Effector memory CD8-positive, alpha-beta T cell (primary cell): ENCODE measurements at places on chromosomes 13 and 19.
A peak's percentile ranks its signal among the peaks of the same experiment; 100 is the strongest.

GRCh38 chr19:12543855-12544254 is 7.4 kb downstream of the ZNF564 start:
- no peak for DNase-seq

GRCh38 chr19:34480971-34481841 is at the start of gene WTIP:
WTIP (plus strand) TSS chr19:34481758; CDS start chr19:34481975, 217 bp downstream.
- no peak for DNase-seq

GRCh38 chr13:105196052-105196451 is 1339.4 kb downstream of the EFNB2 start:
- no peak for DNase-seq

DNA sequence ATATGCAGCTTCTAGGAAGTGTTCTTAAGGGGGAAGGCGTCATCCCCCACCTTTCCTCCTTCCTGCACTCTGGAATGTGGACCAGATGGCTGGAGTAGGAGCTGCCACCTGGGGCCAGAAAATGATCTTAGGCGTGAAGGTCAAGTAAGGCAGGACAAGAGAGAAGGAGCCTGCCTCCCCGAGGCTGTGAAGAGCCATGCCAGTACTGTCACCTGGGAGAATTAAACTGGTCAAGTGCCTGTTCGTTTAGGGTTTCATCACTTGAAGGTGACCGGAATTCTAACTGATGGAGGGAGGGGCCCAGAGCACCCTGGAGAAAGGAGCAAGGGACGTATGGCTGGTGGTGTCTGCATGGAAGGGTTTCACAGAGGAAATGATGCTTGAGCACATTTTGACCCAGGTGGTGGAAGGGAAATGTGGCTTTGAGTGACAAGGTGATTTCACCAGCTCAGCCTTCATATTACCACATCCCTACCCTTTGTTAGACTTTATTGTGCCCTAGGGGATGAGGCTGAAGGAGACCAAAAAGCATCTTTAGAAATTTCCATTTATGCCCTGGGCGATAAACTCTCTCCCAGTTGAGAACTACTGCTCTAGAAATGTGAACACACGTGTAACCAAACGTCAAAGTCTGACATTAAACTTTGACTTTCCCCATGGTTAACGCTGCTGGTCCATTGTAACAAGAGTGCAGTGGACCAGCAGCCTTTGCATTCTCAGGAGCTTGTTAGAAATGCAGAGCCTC is 37.5 kb downstream of the PPP2R1A start:
- DNase-seq = no peak

DNA sequence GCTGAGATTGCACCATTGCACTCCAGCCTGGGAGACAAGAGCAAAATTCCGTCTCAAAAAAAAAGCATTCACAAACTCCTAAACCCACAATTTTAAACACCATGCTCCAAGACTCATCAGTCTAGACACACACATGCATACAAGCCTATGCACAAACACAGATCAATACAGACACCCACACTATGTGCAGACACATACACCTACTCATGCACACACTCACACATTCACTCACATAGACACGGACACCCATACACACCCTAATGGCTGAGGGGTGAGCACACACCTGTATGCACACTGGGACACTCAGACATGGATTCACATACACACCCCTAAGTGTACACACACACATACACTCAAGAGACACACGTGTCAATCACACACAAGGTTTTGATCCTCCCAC is 9.3 kb downstream of the PNMA8B start:
- no peak for DNase-seq

DNA sequence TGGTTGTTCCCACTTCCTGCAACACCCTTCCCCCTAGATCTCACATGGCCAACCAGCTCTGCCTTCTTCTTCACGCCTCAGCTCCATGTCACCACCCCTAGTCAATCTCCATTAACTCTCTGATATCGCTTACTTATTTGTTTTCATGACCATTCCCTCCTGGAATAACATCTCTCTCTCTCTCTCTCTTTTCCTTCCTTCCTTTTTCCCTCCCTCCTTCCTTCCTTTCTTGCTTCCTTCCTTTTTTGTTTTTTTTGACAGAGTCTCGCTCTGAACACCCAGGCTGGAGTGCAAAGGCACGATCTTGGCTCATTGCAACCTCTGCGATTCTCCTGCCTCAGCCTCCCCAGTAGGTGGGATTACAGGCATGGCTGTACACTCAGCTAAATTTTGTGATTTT is 44.9 kb upstream of the ADGRL1 start:
- DNase-seq = no peak

DNA sequence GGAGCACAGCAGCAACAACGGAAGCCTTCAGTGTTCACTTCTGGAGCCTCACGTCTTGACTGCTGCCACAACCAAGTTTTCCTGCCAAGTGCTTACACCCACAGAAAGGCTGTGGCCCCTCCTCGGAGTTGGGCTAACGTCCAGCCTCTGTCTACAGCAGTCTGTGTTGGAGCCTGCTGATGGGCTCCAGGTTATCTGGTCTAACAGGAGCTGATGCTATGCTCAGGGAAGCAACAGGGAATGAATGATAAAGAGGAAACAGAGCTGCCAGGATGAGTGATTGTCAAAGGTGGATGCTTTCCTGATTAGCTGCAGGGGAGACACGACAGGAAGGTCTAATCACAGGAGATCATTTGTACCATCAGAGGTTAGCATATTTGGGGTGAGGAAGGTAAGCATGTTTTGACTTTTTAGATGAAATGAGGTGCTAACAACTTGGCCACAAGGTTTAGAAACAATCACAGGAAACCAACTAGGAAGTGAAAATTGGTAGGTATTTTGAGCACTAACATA is 53.8 kb upstream of the RCBTB2 start:
- no peak for DNase-seq

DNA sequence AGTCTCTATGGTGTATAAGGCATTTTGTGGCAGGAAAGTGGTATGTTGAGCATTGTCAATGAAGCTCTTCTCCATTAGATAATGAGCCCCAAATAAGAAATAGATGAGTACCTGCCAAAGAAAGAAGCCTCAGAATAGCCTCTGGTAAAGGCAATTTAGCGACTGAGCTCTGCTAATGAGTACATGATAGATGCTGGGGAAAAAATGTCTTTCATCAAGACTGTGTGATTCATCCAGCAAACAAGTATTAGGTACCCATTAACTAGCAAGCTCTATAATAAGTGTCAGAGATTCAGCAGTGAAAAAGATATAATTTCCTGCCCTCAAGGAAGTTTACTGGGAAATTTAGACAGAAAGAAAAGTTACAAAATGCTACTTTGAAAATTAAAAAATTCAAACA is 294.6 kb downstream of the ITGBL1 start:
- no peak for DNase-seq

GRCh38 chr19:2302319-2303210 is 5.4 kb downstream of the LINGO3 start:
- no peak for DNase-seq

DNA sequence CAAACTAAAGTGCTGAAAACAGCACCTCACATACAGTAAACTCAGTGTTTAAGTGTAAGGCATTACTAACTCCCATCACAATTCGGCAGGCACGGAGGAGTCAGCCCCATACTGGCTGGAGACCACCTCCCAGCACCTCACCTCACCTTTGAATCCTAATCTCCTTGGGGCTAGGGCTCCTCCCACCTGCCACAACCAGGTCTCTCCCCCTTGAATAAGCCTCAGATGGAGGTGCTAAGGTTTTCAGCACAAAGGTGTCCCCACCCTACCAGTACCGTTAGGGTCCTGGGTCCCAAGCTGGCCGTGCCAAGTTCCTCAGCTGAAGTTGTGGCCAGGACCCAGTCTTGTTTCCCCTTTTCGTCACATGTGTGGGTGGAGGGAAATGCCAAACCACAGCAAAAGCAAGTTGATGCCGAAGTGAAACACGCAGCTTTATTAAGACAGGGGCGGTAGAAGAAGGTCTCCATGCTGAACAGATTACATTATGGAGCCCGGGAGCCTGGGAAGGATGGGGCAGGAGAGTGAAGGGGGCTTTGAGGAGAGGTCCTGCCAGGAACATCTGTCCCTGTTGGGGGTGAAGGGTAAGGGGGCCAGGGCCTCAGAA is at the start of gene IGFLR1:
IGFLR1 (minus strand) TSS at position 332 of the 604 bp plus-strand sequence. CDS start 1,272 bp downstream, outside the sequence.
- peak; percentile 52 for DNase-seq

DNA sequence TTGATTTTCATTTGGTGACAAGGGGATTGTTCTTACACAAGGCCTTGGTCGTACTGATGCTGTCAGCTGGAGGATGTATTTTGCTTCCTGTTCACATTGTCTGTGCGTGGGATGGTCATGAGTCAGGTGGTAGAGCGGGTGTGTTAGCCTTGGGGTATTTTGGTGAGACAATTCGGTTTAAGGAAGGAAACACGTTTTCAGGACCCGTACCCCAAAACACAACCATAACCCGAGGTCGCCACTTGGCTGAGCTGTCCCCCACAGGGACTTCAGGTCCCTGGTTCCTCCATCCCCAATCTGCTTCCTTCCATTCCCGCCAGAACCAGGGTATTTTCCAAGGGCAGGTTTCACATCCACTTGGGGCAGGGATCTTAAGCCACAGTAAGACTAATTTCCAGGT is 15.0 kb downstream of the MYO9B start:
- DNase-seq = no peak

- no peak for DNase-seq
Measured at GRCh38 chr13:63773476-63773875, 2357.8 kb upstream of the PCDH20 start.
